ENCODE measurements at places on chromosomes 2 and 18. TPM values are rescaled to one million over a fixed set of nuclear protein-coding genes. Genes with fewer than 3 reads are reported as not detected.

The UXS1 gene
- 36.9 TPM for total RNA-seq

DNA sequence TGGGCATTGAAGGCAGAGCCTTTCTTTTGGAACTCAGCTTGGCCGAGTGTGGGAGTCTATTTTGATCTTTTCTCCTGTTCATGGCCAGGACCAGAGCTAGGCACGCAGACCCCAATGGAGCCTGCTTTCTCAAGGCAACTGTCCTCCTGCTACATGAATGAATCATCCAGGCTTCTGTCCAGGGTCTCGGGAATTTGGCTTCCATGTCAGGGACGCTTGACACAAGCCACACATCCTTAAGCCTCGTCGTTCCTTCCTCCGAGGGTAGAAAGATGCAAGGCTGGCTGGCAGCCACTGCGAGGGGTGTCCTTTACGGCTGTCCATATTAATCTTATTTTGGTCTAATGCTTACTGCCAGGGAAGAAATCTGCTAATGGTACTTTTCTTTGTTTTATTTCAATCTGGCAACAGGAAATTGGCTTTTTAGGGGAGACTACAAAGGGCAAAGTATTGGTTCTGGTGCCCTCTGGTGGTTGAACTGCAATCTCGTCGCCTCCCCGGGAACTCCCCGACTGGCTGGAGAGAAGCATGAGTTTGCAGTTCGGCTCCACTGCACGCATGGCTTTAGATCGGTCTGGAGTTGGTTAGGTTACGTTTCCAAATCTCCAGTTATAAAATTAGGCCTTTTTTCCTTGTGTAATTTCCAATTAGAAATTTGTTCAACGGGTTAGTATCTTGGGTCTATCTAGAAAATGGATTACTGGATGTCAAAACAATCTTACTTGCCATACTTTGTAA, 135.2 kb downstream of the ALPK2 start:
- H3K27me3 ChIP-seq, result peaks cover 5% of the 10 kb centered on the region
- H3K36me3 ChIP-seq, result no peaks in the 10 kb centered on the region
- H3K4me3 ChIP-seq, result peak overlapping the region; percentile 28
- H3K4me1 ChIP-seq, result peaks cover 12% of the 10 kb centered on the region
- H3K27ac ChIP-seq, result peak overlapping the region; percentile 72

The RTN4 gene
- total RNA-seq, result 168 TPM

GRCh38 chr2:18645315-18645714, 55.9 kb upstream of the NT5C1B start:
- H3K36me3 ChIP-seq, result no peaks in the 10 kb centered on the region
- no peak overlapping the region for H3K27ac ChIP-seq
- H3K4me3 ChIP-seq, result no peak overlapping the region

The PRSS56 gene
- 0.12 TPM for total RNA-seq

The TUBA3E gene
- 2.8 TPM for total RNA-seq

The SLC25A12 gene
- 128 TPM for total RNA-seq
